ENCODE measurements at places on chromosomes 13 and 19. TPM values are rescaled to one million over a fixed set of nuclear protein-coding genes. Genes with fewer than 3 reads are reported as not detected.

The CATSPERD gene
- not detected for total RNA-seq

The ZNF439 gene
- 7.4 TPM for total RNA-seq

The OR7A5 gene
- not detected for total RNA-seq

The HSD17B14 gene
- total RNA-seq, result 1.7 TPM

The SIAH3 gene
- 0.02 TPM for total RNA-seq

The ZNF888 gene
- 4.0 TPM for total RNA-seq

DNA sequence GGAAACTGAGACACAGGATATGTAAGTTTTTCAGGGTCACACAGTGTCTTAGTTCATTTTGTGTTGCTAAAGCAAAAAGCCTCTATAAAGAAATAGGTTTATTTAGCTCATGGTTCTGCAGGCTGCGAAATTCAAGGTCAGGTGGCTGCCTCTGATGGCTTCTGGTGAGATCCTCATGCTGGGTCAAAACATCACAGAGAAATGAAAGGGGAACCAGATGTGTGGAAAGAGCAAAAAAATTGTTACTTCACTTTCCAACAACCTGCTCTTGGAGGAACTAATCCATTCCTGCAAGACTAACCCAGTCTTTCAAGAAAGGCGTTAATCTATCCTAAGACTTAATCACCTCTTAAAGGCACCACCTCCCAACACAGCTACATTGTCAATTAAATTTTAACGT lies 64.2 kb upstream of the UBL3 start:
- DNase-seq, result no peak

GRCh38 chr19:20423381-20424197 lies 142.0 kb downstream of the ZNF737 start:
- peak; percentile 35 for DNase-seq

DNA sequence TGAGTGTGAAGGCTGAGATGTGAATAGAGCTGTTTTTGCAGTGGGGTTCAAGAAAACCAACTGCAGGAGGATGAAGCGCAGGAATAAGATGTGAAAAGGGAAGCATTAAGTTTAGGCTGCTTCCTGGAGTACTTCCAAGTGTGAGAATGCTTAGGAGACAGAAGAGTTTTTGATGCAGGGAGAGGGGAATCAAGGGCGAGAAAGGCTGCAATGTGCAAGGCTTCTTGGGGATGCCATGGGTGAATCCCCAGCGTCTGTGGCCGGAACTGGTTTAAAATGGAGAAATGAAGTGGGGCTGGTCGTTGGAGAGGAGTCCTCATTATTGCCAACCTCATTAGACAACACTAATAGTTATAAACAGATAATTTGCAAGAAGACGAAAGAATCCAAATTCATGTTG lies 764.9 kb downstream of the LIG4 start:
- DNase-seq, result no peak

GRCh38 chr13:29761815-29762214 lies 88.6 kb downstream of the UBL3 start:
- no peak for DNase-seq

- DNase-seq, result no peak
Measured at GRCh38 chr19:18157465-18158063, 4.6 kb downstream of the PIK3R2 start.

- DNase-seq, result no peak
Measured at GRCh38 chr13:99662678-99663077, 161.4 kb downstream of the TM9SF2 start.

- DNase-seq, result no peak
Measured at GRCh38 chr13:25616674-25617073, 244.9 kb downstream of the ATP8A2 start.

DNA sequence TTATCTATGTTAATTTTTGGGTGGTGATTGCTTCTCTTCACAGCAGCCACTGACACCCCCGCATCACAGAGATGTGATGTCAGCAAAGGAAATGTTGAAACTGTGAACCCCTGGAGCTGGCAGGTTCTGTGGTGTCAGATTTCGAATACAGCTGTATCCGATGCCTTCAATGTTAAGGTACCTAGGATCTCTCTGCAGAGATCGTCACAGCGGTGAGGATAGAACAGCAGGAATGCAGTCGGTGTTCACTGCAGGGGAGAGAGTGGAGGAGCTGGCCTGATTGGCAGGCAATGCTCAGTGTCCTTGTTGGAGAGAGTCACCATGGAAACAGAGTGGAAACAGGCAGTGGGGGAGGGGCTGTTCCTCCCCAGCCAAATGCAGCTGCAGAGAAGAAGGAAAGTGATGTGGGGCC lies 79.5 kb upstream of the ZNF835 start:
- DNase-seq, result no peak

DNA sequence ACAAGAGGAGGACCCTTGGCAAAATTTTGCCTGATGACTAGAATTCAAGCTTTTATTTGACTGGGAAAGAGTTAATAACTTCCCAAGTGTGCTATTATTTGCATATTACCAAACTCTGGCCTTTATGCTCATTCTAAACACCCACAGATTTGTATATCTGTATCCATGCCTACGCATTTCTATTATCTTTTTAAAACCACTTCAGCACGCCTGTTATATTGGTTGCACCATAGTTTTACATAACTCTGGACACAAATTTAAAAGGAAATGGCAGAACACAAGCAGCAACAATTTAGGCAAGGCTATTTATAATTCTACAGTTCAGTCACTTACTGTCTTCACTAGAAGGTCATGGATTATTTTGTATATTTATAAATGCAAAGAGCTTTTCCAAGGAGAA lies 3.7 kb upstream of the RASL11A start:
- no peak for DNase-seq

GRCh38 chr13:39788102-39788501 lies 132.6 kb downstream of the COG6 start:
- DNase-seq, result no peak

- no peak for DNase-seq
Measured at GRCh38 chr19:52331757-52332156, 4.3 kb upstream of the ZNF610 start.

GRCh38 chr19:40321076-40321475 lies 27.1 kb downstream of the C19orf47 start:
- no peak for DNase-seq

DNA sequence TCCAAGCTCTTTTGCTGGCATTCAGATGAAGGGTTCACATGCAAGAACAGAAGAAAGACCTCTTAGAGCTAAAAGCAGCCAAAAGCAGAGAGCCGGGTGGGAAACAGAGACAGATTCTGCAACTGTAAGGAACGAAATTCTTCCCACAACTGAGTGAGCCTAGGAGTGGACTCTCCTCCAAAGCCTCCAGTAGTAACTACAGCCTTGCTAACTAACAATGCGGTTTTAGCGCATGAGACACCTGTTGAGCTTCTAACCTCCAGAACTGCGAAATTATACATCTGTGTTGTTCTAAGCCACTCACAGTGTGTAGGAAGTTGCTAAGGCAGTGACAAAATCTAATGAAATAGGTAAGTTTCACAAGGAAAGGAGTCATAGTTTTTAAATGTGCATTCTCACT lies 98.1 kb upstream of the SLITRK1 start:
- no peak for DNase-seq

DNA sequence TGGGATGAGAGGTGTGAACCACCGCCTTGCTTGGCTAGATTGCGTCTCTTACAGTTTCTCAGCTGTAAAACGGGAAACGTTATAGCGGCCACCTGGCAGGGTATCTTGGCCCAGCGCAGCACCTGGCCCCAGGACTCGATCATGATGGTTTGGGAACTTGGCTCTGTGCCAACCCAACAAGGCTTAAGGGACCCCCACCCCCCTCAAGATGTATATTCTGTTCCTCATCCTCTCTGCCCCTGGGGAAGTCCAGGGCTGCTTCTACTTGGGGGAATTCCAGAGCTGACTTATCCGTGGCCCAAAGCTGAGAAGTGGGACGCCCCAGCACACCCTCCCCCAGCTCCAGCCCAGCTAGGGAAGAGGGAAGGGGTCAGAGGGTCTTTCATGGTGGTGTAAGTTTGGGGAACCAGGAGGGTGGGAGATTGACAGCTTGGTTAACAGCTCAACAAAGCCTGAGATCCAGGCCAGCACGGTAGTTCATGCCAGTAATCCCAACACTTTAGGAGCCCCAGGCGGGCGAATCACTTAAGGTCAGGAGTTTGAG lies 695 bp downstream of the ICAM1 start:
- DNase-seq, result no peak

- no peak for DNase-seq
Measured at GRCh38 chr13:113029487-113030258, 60.7 kb downstream of the MCF2L start.

- no peak for DNase-seq
Measured at GRCh38 chr13:28356561-28357021, 138.3 kb downstream of the FLT1 start.

DNA sequence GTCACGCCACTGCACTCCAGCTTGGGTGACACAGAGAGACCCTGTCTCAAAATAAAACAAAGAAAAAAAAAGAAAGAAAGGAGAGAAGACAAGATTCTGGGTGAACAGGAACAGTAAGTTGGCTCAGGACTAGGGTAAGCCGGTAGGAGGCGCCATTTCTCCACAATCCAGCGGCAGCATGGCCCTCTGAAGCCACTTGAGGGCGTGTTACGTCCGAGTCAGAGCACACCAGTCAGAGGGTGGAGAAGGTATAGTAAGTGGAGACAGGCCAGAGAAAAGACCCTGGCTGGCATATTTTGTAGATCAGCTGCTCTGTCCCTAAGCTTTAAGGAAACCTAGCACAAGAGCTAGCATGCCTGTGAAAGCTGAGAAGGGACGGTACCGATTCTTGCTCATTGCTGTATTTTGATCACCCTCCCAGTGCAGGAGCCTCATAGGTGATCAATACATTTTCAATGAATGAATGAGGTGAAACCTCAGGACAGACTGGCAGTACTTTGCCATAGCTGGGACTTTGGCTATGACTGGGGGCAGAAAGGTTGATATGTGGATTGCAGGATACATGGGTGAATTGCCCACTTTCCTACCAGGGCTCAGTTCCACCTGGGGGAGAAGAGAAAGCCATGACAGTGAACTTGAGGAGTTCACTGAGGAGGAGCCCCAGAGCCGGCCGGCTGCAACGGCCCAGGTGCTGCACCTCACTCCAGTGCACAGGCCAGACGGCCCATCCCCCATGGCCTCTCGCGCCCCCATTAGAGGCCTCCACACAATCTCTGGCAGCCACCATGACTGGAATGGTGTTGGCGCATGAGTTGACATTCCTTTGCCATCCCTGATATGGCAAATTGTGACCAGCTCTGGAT lies 23.5 kb downstream of the POU2F2 start:
- peak; percentile 81 for DNase-seq

GRCh38 chr13:20684546-20684945 lies 19.0 kb upstream of the IL17D start:
- DNase-seq, result no peak

DNA sequence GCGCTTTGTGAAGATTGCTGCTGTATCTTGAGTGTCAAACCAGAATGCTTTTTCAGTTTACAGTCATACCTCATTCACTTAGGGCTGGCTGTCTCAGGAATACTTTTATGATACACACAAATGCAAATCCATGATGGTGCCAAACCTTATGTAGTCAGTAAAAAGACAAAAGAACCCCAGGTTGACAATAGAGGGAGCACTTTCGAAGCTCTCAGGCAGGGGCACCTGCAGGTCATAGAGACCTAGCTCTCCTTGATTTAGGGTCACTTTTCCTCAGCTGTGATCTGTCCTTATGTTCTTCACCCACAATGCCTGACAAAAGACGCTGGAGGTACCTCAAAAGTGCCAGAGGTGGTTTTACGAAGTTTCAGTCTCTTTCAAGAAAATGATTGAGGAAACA lies 172.2 kb downstream of the DNAJC15 start:
- DNase-seq, result no peak

DNA sequence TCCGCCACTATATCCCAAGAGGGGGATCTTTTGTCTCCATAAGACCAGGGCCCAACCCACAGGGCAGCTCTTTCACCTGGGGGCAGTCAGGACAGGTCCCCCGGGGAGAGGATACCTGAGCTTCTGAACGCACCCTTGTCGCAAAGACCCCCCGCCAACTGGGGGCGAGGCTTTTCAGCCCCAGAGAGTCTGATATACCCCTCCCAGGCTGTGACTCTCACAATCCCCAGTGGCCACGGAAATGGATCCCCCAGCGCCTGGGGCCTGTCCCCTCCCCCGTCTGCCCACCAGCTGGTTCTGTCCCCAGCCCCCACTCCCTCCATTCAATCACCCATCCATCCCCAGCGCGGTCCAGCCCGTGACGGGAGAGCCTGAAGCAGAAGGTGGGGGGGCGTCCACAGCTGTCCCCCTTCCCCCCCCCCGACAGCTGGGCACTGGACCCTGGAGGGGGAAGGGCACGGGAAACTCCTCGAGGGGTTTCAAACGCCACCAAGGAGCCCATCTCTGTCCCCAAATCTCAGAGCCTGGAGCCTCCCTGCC lies 823 bp downstream of the DOCK6 start:
- DNase-seq, result no peak

DNA sequence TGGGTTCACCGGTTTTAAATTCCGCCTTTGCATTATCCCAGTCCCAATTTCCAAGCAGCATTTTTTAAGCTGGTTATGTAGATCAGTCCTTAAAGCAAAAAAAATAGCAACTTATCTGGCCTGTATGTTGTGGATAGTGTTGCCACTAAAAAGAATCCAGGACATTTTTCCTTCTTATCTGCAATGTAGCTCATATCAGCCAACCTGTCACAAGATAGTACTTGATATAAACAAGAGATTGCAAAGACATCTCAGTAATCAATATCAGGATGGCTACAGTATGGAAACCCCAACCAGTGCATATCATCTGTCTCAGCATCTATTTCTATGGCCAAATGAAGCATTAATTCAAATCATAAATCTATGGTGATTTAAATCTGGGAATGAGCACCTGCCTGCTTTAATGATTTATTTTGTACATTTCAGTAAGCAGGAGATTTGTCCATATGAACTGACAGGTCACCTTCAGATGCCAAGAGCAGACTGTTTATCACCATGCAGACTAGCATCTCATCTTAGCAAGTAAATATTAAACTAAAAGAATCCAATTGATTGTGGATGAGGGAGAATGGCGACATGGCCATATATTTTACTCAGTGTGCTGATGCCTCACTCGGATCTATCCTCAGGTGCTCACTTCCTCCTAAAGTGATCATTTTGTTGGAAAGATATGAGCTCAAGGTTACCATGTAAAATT lies 240.4 kb downstream of the DACH1 start:
- no peak for DNase-seq

DNA sequence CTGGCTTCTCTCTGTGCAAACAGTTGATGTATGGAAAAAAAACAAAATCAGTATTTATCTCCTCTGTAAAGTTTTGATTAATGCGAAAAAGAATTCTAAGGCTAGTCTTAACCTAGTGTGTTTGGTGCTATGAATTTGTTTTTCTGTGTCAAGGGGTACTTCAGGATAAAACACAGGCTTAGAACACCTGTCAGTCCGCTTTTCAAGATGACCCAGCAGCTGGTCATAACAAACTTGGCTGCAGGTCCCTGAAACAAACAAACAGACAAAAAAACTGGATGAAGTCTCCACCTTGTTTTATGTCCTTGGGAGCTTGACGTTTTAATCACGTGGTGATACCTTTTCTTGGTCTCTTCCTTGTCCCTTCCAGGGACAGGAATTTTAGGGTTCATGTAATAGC lies 689.3 kb downstream of the UQCRFS1 start:
- DNase-seq, result no peak

- no peak for DNase-seq
Measured at GRCh38 chr19:540867-541637, 2.8 kb upstream of the GZMM start.

- no peak for DNase-seq
Measured at GRCh38 chr19:30743702-30744101, 371.5 kb downstream of the ZNF536 start.

All from activated naive CD4-positive, alpha-beta T cell treated with anti-CD3 and anti-CD28 coated beads, Interleukin-2, amount 50 U/mL, for 72 hours (primary cell).